ENCODE measurements at places on chromosomes 11 and 22.

DNA sequence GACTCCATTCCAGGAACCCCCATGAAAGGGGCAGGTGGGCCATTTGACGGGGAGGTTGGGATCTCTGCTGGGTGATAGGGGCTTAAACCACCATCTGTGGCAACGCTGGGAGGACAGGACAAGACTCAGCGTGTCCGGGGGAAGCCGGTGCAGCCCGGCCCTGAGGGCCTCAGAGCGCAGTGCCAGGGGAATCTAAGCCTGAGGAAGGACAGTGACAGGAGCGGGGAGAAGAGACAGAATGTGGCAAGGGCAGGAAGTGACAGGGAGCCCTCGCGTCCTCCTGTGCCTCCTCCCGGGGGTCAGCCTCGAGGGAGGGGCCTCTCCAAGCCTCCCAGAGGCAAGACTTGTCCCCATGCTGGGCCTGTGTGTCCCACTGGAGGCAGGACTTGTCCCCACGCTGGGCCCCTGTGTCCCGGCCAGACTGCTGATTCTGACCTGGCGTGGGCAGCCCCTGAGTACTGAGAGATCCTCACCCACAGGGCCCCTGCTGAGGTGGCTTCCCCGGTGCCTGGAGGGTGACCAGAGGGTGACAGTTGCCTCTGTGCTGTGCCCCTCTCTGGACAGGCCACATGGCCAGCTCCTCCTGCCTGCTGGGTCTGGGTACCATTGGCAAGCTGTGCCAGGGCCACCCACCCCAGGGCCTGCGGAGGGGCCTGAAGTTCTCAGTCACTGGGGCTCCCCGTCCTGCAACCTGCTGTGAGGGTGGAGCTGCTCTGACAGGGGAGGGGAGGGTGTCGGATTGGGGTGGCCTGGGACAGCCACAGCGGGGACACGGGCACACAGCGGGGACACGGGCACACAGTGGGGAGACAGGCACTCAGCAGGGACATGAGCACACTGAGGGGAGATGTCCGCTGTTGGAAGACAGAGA is 676.2 kb downstream of the BRD1 start:
- DNase-seq, result no peak

DNA sequence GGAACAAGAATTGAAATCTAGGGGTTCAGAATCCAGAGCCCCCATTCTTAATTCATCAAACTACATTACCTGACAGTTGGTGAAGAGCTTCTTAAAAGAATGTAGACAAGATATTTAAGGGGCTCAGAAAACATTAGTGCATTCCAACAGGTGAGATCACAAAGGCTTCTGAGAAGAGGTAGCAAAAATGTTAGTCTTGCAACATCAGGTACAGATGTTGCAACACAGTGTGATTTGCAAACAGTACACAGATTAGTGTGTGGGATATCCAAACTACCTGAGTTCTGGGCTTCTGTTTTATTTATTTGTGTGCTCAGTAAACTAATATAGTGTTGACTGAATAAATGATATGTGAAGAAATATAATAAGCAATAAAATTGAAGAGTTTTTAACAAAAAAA is 11.8 kb downstream of the CASP4 start:
- DNase-seq, result no peak

DNA sequence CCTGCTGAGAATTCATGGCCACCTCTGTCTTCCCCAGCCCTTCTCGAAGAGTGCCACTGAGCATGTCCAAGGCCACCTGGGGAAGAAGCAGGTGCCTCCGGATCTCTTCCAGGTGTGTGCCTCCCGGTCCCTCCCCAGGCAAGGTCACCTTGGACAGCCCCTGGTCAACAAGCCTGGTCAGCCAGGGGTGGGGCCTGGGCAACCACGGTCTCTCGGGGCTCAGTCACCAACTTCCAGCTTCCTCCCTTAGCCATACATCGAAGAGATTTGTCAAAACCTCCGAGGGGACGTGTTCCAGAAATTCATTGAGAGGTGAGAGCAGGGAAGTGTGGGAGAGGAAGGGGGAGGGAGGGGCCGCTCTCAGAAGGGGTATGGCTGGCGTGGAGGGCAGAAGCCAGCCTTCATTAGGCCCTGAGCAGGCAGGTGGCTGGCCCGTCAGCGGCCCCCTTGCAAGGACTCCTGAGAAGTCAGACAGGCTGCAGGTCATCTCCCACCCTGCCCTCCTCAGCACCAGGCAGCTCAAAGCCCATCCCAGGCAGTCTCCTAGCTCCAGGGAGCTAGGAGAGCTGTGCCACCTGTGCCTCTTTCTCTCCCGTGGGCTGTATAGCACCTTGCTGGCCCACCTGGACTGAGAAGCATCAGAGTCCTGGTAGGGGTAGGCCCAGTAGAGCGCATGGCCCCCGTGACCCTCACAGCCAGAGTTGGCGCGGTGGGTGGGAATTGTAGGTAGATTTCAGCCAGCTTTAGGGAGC is 9.3 kb upstream of the ANKRD13D start:
- DNase-seq, result peak; percentile 17

GRCh38 chr11:34513682-34514449 is at the start of gene ELF5:
Gene ELF5 (minus strand): TSS chr11:34513794. CDS start chr11:34505749, 8,045 bp downstream.
- no peak for DNase-seq

GRCh38 chr11:129658526-129658867 is 157.2 kb upstream of the TMEM45B start:
- DNase-seq, result no peak

GRCh38 chr11:20293531-20293930 is 70.0 kb upstream of the HTATIP2 start:
- no peak for DNase-seq

GRCh38 chr11:47355283-47356128 is 3.0 kb upstream of the MYBPC3 start:
- DNase-seq, result peak; percentile 96

- DNase-seq, result no peak
Observed at GRCh38 chr11:45332276-45332934, 46.3 kb upstream of the SYT13 start.

- no peak for DNase-seq
Observed at GRCh38 chr22:31139866-31140716, at the start of gene PLA2G3. Gene PLA2G3 (minus strand): TSS chr22:31140508. CDS start chr22:31140354, 154 bp downstream.

GRCh38 chr22:44182588-44183286 is 2.0 kb downstream of the PARVG start:
- peak; percentile 71 for DNase-seq

DNA sequence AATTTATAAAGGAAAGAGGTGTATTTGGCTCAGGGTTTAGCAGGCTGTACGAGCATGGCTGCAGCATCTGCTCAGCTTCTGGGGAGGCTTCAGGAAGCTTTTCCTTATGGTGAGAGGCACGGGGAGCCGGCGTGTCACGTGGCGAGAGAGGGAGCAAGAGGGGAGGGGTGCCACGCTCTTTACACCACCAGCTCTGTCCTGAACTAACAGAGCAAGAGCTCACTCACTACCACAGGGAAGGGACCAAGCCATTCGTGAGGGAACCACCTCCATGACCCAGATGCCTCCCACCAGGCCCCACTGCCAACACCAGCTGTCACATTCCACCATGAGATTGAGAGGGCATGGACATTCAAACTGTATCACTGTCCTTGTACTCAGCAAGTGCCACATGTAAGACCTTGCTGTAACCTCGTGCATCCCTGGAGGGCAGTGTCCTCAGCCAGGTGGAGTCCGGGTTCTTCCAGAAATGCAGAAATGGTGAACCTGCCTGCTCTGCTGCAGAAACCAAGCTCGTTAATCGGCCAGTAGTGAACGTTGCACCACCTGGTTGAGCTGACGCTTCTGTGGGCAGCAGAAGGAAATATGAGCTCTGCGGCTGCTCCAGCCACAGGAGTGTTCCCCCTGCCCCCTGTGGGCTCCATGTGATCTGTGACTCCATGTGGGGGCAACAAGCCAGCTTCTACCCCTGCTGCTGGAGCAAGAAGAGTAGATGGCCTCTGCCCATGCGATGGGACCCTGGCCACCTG is 368.6 kb downstream of the TBC1D22A start:
- peak; percentile 10 for DNase-seq

- no peak for DNase-seq
Observed at GRCh38 chr11:73833067-73833466, 43.6 kb downstream of the COA4 start.

- no peak for DNase-seq
Observed at GRCh38 chr11:110838808-110839207, 126.6 kb upstream of the ARHGAP20 start.

GRCh38 chr11:7512525-7513233 is 1.1 kb upstream of the PPFIBP2 start:
- peak; percentile 91 for DNase-seq

DNA sequence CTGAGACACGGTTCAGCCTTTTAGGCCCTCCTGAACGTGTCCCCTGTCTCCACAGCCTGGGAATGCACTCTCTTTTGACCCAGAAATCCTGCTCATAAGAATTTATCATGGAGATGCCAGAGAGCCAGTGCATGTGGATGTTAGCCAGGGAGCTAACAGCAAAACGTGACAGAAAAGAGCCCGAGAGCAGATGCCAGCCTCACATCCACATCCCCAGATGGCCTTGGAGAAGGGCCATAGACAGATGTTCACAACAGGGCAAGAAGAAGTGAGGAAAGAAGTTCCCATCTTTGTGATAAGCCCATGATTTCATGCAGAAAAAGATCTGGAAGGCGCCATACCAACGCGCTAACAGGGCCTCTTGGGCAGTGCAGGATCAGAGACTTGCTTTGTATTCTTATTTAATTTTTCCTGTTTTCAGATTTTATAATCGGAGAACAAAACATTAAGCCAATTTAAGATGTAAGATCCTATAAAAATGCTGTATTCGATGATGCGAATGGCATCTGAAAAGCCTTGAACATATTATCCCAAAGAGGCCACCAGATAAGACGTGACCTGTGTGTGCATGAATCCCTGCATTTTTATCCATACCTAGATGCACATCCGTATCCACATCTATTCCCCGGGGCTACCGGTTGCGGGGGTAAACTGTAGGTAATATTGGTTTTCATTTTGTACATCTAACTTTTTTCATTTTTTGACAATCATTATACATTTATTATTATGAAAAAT is 48.7 kb downstream of the IGLL5 start:
- no peak for DNase-seq

DNA sequence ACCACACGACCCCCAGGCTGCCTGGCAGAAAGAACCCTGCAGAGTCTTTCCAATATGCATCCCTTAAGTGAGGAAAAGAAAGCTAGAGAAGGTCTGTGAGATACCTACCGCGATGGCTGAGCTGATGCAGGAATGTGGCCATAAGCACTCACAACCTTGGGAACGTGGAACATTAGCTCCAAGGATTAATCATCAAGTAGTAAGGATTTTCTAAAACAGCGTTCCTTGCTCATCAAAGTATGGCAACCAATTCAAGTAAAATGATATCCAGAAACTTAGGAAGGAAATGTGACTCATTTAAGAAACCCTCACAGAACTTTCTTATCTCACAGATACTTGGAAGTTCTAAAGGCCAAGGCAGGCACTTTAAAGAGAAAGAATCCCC is 12.8 kb downstream of the PACSIN2 start:
- DNase-seq, result no peak

DNA sequence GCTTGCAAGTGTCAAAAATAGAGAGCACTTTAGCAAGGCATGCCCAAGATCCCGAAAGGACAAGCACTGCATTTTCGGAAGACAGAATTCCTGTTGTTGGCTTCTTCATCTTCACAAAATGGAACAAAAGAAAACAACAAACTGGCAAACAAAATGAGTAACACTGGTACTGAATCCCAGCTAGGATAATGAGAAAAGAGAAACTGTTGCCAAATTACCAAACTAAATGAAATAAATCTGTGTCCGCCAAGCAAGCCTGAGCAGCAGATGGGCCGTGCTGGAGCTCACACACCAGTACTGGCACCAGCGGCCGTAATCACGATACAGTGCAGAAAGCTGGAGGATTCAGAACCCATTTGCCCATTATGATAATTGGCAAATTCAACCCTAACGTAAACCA is 30.6 kb downstream of the TUB start:
- no peak for DNase-seq

- no peak for DNase-seq
Observed at GRCh38 chr11:58958500-58958899, 19.2 kb downstream of the GLYATL1 start.

GRCh38 chr11:61637277-61637676 is 42.9 kb upstream of the DAGLA start:
- no peak for DNase-seq

DNA sequence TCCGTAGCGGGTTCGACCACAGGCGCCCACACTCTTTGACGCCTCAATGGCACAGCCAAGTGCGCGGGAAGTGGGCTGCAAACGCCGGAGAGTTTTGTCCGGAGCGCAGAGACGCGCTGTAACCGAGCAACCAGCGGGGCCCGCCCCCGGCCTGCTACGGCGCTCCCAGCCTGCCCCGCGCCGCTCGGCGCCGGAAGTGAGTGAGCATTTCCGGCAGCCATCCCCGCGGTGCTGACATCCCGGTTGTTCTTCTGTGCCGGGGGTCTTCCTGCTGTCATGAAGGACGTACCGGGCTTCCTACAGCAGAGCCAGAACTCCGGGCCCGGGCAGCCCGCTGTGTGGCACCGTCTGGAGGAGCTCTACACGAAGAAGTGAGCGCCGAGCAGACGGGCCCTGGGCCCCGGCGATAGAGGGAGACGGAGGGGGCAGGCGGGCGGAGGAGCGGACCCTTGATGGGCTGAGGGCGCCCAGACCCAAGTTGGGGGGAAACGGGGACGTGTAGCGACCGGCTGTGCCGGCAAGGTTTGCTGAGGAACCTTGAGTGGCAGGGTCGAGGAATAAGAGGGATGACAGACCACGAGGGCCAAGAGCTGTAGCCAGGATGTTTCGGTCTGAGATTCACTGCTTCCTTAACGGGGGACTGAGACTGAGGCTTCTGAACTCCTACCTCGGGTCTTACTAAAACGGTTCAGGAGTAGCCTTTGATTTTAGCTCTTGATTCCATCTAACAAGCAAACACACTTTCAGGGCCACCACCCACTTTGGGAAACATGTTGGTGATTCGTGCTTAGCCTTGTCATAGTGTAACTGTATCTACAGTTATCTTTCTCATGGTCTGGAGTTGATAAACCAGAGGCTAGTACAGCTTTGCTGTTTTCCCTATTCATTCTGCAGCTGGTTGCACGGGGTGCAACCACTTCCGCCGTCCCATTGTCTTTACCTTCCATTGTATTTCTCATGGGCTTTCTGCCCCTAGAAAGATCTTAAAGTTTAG is at the start of gene PSMD13:
PSMD13 (plus strand) TSS at position 203 of the 994 bp plus-strand sequence; CDS start at position 277, 74 bp downstream.
- peak; percentile 90 for DNase-seq

GRCh38 chr11:121298774-121299173 is 6.2 kb downstream of the SC5D start:
- no peak for DNase-seq

DNA sequence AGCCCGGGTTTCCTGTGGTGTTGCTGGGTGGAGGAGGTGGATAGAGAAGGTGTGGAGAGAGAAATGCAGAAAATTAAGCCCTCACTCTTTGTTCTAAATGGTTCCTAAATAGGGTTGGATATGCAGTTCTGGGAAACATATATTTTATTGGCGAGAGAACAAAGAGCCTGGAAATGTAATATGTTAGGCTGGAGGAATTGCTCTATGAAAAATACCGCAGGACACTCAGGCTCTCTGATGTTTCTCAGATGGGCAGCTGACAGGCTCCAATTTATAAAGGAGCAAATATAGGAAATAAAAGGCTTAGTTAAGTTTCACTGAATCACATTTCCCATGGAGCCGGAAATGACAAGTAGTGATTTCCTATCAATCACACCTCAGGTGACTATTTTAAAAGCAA is 428.0 kb downstream of the TMEM135 start:
- DNase-seq, result no peak

DNA sequence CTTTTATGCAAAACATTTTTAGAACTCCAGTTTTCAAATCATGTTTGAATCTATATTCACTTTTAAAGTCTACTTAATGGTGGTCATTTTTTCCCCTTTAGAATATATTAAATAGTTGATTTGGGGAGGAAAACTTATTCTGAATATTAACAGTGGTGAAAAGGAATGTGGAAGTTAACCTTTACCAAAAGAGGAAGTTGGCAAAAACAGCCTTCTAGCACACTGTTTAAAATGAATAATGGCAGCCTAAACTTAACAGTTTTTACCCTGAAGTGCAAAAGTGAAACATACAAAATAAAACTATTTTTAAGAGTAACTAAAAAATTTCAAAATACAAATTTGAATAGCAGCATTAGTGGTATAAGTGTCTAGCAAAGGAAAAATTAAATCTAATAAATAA is 86.4 kb downstream of the GRK3 start:
- DNase-seq, result no peak

Measured in heart left ventricle (tissue), 16 donors.